ENCODE measurements at places on chromosomes 12 and 14.

GRCh38 chr14:90842726-90843125 is 26.5 kb upstream of the TTC7B start:
- DNase-seq = no peak

GRCh38 chr14:91399868-91400640 is 17.6 kb downstream of the CCDC88C start:
- DNase-seq = no peak

- no peak for DNase-seq
Observed at GRCh38 chr12:47396902-47397663, 308.7 kb downstream of the RPAP3 start.

GRCh38 chr12:2171672-2172426 is 119.1 kb downstream of the CACNA1C start:
- no peak for DNase-seq

GRCh38 chr14:103862393-103862782 is 15.0 kb upstream of the PPP1R13B start:
- DNase-seq = no peak
